H1 (cell line): ENCODE measurements at places on chromosomes 5 and 9.

- no peak for DNase-seq
These were observed 243.5 kb upstream of the FBXL7 start for GRCh38 chr5:15256485-15256884.

DNA sequence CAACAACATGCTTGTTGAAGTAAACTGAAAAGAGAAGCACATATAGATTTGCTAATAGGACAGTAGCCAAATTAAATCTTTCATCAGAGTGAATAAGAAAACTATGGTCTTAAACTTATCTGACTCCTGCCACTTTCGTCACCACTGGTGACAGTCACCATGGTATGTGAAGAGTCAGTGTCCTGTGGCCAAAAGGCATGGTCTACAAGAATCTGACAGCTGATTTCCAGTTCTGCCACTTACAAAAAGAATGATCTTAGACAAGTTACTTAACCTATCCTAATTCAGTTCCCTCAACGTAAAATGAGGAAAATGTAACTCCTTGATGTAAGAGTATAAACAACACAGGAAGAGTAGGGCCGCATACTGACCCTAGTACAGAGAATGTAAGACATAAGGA, 102.0 kb downstream of the LPAR1 start:
- no peak for DNase-seq

DNA sequence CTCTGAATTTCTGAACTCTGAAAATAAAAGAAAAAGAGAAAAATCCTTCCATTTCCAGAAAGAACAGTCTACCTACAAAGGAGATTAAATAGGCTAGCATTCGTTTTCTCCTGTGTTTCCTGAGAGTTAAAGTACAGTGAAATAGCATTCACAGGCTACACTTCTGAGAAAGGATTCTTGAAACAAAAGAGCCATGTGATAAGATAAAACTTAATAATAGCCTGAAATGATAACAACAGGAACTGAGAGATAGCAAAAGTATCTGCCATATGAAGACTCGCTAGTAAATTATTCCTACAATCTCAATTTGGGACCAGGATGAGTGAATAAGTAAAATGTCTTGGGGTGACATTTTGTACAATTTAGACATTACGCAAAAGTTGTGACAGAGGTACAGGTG, 62.4 kb downstream of the FBN2 start:
- no peak for DNase-seq

DNA sequence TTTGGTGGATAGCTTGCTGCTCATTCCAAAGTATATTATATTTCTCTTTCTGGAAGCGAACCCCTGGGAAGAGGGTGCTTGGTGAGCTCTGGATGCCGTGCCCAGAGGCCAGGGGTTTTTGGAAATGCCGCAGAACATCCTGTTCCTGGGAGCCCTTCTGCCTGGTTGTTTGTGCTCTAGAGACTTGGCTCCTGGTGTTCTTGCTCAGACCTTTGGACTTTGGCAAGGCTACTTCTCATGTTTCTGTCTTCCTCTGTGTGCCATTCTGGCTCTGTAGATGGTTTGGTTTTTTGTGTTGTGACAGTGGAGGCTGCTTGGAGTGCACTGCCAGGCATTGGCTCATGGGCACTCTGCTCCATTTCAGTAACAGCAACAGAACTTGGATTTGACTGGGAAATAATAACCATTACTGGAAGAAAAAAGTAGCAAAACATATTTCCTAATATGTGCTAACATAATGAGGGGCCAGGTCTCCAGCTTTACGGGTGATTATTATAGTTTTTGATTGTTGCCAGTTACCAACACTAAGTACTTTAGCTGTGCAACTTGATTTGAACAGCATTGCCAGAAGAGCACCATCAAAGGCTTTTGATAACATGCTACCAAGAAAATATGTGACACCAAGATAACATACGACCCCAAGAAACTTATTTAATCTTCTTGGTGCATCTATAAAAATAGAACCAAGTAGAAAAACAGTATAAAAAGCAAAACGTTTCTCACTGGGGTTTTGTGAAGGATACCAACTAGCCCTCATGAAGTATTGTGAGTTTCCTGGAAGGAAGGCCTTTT, 94.2 kb downstream of the PCSK1 start:
- DNase-seq, result no peak

GRCh38 chr5:97840643-97841042, 657.6 kb upstream of the RIOK2 start:
- no peak for DNase-seq

DNA sequence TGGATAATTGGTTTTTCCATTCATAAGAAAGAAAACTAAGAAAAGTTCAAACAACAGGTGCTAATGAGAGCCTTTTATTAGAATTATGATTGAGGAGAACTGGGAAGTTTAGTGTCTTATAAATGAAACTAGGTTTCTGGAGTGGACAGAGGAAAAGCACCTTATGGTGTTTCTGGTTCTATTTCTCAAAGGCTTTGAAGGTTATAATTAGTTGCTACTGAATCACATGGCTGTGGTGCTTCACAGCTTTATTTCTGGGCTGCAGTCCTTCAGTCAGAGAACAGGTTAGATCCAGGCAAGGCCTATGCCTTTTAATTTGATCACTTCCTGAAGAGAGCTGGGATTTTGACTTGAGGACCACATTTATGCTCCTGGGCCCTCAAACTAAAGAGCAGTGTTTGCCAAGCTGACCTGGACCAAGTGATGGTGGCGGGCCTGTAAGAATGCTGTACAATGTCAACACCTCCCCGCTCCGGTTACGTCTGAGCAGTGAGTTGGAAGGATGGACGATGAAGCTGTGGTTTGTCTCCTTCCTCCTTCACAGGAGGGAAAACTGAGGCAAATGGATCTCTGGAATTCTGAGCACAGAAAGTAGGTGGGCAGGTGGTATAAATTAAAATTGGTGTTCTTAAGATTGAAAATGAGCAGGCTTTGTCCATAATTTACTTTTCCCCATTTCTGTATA, 56.0 kb downstream of the ZNF462 start:
- no peak for DNase-seq

DNA sequence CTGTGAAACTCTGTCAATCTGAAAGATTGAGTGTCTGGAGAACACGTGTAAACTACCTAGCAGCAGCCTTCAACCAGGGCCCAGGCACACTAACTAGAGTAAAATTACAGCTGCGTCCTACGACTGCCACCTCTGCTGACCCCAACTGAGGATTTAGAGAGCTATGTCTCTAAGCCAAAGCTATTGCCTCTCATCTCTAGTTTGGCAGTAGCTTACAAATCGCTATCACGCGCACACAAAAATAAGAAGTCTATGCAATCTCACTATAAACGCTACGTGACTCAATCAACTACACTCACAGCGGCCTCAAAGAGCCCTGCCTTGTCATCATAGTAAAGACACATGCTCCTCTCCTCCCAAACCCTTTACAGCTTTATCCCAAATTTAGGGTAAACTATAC, 8.7 kb downstream of the PPP6C start:
- DNase-seq, result no peak

DNA sequence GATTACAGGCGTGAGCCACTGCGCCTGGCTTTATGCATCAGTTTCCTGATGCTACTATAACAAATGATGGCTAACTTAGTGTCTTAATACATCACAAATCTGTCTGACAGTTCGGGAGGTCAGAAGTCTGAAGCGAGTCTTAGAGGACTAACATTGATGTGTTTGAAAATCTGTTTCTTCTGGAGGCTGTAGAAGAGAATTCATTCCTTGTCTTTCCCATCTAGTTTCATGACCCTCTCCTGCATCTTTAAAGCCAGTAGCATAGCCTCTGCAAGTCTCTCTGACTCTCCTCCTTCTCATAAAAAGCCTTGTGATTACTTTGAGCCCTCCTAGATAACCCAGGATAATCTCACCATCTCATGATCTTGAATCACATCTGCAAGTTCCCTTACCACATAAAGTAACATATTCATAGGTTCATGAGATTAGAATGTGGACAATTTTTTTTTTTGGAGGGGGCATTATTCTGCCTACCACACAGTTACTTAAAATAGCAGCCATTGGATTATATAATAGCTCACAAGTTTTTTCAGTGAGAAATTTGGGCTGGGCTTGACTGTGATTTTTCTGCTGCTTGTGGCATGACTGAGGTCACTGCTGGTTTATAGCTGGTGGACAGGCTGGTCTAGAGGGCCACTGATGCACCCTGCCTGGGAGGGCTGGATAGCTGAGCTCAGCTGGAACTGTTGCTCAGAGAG, 134.8 kb downstream of the FBXL7 start:
- no peak for DNase-seq

DNA sequence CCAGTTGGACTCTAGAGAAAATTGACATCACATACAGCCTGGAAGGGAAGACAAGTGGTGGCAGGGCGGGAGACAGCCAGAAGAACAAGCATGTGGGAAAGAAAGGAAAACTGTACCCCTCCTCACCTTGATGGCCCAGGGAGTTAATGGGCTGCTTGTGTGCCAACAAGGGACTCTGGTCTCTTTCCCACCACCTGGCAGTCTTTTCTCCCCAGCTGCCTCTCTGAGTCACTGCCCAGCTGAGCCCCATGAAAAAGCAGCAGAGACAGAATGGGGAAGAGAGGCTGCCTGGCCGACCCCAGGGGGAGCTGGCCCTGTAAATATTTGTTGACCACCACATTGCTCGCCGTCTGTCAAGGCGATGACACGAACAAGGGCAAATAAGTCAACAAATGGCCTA, 359.4 kb downstream of the ENC1 start:
- DNase-seq, result no peak

DNA sequence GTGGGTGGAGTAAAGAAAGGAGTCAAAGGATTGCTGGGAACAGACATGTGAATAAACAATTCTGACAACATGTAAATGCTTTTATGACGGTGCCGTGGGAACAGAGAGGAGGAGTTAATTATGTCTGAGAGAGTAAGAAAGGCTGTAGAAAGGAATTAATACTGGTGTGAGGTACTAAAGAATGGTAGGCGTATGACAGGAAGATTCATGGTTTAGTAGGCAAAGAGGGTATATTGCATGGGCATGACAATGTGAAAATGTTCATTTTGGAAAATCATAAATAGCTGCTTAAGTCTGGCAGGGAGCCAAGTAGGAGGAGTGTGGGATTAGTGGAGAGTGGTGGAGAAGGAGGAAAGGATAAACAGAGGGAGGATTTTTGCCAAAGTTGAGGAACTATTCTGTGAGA, 19.7 kb downstream of the NAA35 start:
- DNase-seq, result no peak

GRCh38 chr9:113184539-113184938, 33.7 kb downstream of the SLC31A2 start:
- DNase-seq, result no peak

- DNase-seq, result no peak
These were observed 9.6 kb downstream of the SLC9A3 start for GRCh38 chr5:514673-515072.

DNA sequence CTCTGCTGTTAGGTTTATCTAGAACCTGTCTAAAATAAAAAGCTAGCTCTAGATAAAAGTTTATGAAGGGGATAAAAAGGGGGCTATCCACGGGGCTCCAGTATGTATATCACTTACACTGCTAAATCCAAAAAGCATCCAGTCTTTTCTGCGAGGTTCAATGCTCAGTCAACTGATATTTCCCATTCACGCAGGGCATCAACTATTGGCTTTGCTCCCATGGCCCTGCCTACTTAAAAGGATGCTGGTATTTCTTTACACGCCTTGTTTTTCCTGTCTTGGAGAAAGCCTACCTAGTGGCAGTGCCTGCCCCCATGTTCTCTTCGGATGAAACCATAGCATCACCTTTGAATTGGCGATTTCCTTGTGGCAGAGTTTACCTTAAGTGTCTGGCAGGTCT, 8.1 kb downstream of the SPRY4 start:
- no peak for DNase-seq

GRCh38 chr9:21268347-21268657, 28.5 kb upstream of the IFNA14 start:
- DNase-seq, result no peak

DNA sequence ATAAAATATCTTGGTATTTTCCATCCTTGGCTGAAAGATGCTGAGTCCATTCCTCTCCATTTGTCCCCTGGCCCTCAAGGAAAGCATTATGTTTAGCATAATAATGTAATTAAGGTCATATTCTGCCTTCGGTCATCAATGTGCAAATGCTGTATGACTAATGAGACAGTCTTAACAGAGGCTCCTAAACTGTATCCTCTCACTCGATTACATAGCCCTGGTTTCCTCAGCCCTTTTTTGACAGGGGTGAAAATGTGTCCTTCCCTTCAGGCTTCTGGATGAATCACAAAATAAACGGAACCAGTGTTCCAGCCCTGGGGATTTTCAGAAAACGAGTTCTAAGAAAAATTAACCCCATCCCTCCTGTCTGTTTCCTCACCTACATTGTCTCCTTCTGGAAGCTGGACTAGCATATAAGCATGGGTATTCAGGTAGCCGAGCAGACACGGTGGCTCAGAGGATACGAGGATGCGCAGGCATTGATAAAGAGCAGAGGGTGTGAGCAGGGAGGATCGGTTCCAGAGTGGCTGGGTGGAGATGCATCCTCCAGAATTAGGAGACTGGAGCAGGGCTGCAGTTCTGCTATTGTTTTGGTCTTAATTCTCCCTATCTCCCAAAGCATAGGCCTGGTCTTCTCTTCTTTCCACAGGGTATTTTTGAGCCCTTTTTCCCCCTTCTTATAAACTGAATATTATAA, 742.9 kb downstream of the TLR4 start:
- DNase-seq, result no peak
